G401 (cell line): ENCODE measurements at places on chromosomes 7 and 10.

DNA sequence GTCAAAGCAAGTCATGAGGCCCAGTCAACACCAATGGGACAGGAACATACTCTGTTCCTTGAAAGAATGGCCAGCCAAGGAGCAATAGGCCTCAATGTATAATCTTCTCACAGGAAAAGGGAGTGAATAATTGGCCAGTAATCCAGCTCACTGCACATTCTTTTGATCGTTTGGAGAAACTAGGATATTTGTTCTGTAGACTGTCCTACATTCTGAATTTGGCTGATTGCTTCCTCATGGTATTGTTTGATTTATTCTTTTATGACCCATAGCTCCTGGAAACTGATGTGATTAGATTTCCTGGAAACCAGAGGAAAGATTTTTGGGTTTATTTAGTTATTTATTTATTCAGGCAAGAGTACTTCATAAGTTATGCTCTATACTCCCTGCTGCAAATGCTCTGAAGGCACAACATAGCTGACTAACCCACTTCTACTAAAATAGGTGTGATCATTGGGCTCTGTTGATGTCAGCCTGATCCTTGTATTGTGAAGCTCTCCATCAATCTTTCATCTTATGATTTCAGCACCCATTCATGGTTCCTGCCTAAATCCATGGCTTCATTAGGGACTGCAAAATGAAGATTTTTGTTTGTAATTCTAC is 745.2 kb downstream of the SUGCT start:
- no peak for DNase-seq

- peak; percentile 18 for DNase-seq
Measured at GRCh38 chr10:51654918-51655317, 44.5 kb downstream of the CSTF2T start.

- DNase-seq: no peak
Measured at GRCh38 chr10:129464251-129464650, 2.8 kb upstream of the MGMT start.

- no peak for DNase-seq
Measured at GRCh38 chr10:70575874-70576802, 26.4 kb downstream of the PRF1 start.

GRCh38 chr10:1151076-1152033 is 95.2 kb downstream of the WDR37 start:
- no peak for DNase-seq

GRCh38 chr7:28044825-28045224 is 135.8 kb downstream of the JAZF1 start:
- no peak for DNase-seq

DNA sequence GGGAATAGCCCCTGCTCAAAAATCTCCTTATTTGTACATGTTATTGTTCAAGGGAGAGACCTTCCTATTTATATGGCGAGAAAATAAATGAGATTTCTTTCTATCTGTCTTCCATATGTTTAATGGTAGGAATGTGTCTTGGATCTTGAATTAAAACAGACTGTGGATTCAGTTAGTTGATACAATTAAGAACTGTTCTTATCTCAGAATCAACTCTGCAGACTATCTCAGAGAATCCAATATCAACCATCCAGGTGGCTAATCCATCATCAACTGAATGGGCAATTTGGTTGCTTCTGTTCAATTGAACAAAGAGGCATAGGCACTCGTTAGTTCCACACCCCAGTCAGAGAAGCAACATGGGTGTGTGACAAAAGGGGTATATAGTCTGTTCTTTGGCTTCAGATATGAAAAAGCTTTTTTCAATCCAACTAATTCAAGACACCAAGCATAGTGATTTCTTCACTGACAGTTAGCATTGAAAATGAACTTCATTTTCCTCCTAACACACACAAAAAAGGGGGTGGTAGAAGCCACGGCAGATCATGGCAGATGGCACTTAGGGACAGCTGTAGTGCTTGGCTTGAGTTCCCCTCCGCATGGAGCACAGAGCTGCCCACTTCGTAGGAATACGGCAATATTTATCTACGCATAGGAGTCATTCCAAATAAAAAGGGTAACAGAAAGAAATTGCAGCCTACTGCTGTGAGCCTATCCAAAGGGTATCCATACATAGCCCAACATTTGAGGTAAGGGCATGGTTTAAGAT is 135.9 kb downstream of the KIAA1217 start:
- peak; percentile 65 for DNase-seq

DNA sequence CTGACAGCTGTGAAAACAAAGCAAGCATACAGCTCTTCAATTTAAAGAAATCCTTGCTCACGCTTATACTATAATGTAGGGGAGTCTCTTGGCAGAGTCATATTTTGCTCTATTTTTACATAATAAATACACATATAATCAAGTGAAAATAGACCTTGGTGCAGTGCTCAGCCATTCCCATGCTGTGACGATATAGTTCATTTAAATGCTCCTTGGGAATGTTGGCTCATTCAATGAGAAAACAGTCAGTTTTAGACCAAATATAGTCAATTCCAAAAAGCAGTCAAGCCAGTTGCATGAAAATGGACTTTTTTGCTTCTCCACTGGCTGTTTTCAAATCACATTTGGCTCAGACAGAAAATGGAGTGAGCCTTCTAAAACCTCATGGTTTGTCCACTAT is 587.4 kb downstream of the SUGCT start:
- no peak for DNase-seq

GRCh38 chr7:17554341-17555015 is 256.0 kb downstream of the AHR start:
- DNase-seq: no peak

- no peak for DNase-seq
Measured at GRCh38 chr10:43595739-43596298, 10.4 kb upstream of the ZNF485 start.

- DNase-seq: no peak
Measured at GRCh38 chr10:69045441-69046300, 42.2 kb upstream of the SRGN start.

GRCh38 chr10:101829561-101830315 is 11.5 kb upstream of the OGA start:
- no peak for DNase-seq

DNA sequence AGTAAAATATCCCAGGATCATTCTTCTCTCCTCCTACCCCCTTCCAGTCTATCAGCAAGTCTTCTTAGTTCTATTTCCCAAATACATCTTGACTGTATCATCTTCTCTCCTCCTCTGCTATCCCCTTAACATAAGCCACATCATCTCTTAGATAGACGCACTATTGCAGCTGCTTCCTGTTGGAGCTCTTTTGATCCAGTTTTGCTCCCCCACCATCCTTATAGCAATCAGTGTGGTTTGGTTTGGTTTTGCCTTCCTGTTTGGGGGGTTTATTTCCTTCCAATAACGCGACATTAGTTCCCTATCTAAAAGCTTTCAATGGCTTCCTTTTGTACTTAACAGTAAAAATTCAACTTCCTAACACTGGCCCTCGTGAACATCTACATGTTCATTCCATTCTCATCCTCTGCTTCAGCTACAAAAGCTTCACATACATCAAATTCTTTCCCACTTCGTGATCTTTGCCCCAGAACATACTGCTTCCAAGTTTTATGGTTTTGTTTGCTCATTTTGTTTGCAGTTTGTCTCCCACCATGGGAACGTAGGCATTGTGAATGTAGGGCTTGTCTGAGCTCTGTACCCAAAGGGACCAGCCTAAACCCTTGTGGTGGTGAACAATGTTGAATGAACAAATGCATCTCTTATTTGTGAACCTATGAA is 33.7 kb upstream of the PLXDC2 start:
- no peak for DNase-seq

- no peak for DNase-seq
Measured at GRCh38 chr10:3850999-3851937, 66.3 kb upstream of the KLF6 start.

DNA sequence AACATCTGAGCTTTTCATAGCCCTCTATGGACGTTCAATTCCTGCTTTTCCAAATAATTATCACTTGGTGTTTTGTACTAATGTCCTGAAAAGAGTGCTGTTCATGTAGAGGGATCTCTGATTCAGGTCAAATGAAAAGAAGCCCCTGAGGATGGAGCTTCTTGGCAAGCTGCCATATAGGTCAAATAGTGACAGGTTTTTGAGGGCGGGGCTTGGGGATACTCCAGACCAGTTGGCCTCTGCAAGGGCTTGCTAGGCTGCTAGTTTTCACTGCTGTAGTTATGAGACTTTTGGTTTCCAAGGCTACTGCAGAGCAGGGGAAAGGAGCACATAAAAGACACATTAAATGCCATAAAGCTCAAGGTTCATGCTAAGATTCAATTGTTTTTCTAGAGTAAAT is 257.2 kb upstream of the CACNA2D1 start:
- DNase-seq: peak; percentile 36

DNA sequence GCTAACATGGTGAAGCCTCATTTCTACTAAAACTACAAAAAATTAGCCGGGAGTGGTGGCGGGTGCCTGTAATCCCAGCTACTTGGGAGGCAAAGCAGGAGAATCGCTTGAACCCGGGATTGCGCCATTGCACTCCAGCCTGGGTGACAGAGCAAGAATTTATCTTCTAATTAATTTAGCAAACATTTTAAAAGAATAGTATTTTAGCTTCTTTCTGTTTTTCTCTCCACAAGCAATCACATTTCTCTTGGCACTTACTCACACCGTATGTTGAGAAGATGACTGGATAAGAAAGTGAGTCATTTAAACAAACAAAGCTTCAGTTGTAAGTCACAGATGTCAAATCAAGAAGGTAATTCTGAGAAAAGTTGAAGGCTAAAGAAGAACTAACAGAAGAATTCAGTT is 264.0 kb downstream of the ARL4A start:
- no peak for DNase-seq

DNA sequence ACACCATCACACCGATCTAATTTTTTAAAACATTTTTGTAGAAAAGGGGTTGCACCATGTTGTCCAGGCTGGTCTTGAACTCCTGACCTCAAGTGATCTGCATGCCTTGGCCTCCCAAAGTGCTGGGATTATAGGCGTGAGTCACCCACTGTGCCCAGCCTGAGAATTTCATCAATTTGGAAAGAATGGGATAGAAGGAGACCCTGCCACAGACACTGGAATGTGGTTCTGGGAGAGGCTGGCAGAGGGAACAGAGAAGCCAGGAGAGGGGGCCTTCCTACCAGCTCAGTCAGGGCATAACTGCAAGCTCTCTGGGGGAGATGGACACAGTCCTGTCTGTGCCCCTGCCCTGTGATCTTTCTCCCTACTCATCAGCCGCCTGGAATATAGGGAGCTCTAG is 42.1 kb upstream of the MKRN1 start:
- no peak for DNase-seq

GRCh38 chr10:74334221-74334620 is 183.2 kb downstream of the ADK start:
- DNase-seq: no peak

- peak; percentile 76 for DNase-seq
Measured at GRCh38 chr7:36986948-36987724, 262.8 kb upstream of the AOAH start.

DNA sequence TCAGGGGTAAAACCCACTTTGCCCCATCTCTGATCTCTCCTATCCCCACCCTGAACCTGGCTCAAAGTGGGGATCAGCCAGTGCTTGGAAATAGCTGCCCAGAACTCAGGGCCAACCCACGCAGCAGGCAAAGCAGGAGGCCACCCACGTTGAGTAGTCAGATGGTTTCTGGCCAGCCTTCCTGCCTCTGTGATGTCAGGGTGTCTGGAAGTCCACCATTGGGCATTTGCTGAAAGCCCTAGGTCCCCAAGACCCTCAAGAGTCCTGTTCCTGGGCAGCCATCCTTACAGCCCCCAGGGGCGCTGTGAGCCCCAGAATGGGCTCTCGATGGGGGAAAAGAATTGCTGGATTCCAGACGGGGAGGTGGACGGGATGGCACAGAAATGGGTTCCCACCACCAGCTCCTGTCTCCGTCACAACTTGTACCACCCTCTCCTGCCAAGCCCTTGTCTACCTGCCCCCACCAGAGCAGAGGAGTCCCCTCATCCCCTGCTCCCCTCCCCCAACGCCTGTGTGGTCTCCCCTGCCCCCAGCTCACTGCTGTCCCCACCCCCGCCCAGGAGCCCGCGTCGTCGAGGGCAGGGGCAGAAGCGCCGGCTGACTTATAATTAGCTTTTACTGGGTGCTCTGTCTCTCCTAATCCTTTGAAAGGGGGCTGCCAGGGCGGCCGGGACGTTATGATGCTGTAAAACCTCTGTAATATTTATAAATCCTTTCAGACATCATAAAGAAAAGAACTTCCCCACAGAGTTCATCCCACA is 3.9 kb downstream of the MYL10 start:
- no peak for DNase-seq

DNA sequence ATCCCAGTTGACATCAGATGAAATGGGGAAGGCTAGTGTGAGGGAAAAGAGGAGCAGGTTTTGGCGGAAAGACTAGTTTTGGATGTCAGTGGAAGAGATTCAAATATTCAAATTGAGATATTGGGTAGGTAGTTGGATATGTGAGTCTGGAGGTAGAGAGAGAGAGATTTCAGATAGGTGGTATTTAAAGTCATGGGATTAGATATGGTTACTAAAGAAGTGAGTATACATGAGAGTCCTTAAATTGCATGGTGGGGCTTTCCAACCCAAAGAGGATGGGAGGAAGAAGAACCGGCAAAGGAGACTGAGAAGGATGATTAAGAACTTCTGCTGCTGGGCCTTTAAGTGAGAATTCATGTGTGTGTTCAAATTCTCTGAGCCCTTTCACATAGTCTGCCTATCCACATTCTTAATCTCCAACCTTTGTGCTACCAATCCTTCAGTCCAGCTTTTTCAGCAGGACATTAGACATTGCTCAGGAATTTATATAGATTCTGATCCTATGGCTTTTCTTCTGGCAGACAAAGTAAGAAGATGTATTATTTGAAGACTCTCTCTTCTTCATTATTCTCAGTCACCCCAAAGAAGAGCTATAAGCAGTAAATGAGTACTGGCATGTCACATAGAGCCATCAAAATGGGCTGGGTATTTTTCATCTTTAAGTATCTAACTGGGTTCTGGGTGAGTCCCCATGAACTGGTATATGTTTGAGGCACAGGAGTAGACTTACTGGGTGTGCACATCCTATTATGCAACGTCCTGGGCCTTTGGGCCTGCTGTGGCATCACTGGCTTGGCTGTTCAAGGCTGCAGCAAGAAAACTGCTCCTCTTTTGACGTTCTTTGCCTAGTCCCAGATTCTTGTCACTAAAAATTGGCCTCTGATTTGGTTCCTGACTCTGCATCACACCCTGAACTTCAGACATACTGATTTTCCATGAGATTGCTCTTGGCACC is 33.6 kb downstream of the ST7 start:
- no peak for DNase-seq
